Caudate nucleus (tissue), 63 donors: ENCODE measurements at places on chromosomes 2 and 18.

DNA sequence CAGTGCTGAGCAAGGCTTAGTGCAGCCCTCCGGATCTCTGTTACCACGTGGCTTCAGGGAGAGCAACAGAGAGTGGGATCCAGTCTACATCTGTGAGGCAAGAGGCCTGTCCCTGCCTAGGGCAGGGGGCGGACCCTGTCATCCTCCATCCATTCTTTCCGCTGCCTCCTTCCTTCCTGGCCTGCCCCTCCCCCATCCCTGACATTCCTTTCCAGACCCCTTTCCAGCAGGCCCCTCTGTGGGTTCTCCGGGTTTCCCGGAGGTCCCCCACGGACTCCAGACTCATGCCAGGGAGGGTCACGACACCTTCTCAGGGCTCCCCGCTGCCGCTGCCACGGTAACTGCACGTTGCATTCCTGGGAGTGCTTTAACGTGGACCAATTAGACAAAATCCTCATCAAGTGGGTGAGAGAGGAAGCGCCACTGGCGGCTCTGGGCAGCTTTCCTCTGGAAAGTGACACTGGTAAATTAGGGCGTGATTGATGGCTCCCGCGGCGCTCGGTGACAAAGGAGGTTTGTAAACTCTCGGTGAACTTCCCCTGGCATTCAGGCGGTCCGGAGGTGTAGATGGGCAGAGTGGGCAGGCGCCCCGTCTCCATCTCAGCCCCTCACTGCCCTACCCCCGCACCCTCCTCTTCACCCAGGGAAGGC is 11.4 kb downstream of the ATOH8 start:
- no peak for DNase-seq

DNA sequence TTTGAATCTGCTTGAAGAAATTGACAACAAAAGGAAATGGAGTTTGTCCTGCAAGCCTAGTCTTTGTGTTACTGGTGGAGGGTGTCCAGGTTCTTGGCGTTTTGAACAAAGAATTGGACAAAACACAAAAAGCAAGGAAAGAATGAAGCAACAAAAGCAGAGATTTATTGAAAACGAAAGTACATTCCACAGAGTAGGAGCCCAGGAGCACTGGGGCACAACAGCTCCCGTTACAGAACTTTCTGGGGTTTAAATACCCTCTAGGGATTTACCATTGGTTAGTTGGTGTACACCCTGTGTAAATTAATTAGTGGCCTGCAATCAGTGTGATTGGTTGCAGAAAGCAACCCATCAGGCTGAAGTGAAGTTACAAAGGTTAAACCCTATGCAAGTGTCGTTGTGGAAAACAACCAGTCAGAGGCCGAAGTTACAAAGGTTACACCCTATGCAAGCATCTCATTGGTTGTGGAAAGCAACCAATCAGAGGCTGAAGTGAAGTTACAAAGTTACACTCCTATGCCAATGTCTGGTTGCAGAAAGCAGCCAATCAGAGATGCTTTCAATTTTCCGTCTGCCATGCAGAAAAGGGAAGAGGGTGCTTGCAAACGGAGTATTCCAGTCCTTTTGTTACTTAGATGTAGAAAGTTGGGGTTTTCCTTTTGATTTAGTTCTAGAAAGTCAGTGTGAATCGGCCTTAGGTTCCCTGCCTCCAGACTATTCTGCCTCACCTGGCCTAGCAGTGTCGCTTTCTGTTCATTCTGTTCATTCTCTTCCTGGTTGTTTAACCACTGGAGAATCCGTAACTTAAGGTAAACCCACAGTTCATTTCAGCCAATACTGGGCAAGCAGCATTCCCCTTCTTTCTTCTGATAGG is 47.6 kb upstream of the PTH2R start:
- DNase-seq = no peak

GRCh38 chr2:106219813-106220212 is 25.7 kb upstream of the UXS1 start:
- no peak for DNase-seq

DNA sequence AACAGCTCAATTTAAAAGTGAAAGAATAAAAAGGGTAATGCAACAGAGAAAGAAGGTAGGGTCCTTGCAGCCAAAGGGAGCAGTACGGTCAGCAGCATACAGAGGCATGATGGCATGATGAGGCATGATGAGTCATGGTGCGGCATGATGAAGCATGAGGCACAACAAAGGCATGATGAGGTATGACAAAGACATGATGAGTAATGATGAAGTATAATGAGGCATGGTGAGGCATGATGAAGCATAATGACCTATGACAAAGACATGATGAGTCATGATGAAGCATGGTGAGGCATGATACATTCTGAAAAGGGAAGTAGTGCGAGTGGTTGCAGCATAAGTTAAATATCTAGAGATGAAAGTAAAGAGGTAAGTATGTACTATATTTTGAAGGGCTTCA is 673.2 kb downstream of the TMEM182 start:
- no peak for DNase-seq
